Prostate gland (tissue), 2 donors: ENCODE measurements at places on chromosomes 2 and 18. TPM values are rescaled to one million over a fixed set of nuclear protein-coding genes. Genes with fewer than 3 reads are reported as not detected.

DNA sequence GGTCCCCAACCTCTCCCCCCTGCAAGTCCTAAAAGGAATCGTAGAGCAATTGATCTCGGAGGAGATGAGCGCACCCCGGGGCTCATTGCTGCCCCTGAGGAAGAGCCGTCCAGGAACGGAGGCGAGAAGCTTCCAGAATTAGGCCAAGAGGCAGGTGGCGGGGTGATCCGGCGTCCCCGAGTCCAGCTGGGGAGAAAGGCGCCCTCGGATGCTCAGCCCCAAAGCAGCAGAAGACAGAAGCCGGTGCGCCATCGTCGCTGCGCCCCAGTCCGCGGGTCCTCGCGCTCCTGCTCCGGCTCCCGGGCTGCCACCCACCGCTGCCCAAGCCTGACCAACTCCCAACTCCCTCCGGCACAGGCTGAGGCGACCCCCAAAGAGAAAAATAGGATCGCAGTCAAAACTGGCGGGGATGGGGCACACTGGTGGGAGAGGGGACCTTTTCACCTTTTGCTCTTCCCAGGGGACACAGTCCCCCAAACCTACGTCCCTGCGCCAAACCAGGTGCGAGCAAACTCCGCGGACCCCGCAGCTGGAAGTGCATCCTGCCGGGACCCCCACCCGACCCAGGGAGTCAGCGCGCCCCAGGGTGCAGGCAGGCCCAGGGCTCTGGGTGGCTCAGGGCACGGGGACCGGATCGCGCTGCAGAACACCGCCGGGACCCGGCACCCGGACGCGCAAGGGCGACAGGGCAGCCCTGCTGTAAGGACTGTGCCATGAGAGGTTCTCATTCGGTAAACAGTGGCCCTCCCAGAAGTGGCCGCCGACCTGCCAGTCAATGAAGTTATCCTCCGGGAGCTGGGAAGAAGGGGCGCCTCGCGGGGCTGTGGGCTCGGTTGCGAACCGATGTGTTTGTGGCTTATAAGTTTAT, 8.4 kb upstream of the MEIS1 start:
- no peaks in the 10 kb centered on the region for H3K36me3 ChIP-seq
- H3K4me1 ChIP-seq: no peaks in the 10 kb centered on the region
- H3K4me3 ChIP-seq: peak overlapping the region; percentile 28
- no peak for DNase-seq

DNA sequence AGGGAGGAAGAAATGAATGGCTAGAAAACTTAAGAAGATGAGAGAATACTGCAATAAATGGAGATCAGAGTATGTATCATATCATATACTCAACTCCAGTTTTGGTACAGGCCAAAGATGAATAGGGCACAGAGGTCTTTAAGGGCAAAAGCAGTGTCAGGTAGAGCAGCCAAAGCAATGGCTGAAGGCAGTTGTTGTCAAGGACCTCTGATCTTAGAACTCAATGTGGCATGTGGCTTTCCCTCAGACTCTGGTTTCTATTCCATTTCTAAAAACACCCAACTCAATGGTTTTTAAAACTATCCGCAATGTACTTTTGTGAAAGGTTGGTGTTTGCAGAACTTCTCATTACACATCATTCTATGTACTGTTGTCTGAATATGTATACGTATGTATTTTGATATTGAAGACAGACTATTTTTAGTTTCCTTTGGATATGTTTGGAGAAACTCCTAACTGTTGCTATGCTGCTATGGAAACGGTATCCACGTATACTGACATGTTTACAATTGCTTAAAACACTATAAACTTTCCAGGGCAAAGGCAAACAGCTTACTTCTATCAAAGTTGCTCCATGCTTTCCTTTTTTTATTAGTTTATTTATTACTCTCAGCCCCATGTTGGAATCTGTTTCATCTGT, 58.1 kb upstream of the PELI1 start:
- DNase-seq: peak; percentile 39
- no peaks in the 10 kb centered on the region for H3K27me3 ChIP-seq
- H3K4me3 ChIP-seq: no peak overlapping the region
- H3K36me3 ChIP-seq: no peaks in the 10 kb centered on the region
- peaks cover 11% of the 10 kb centered on the region for H3K4me1 ChIP-seq

DNA sequence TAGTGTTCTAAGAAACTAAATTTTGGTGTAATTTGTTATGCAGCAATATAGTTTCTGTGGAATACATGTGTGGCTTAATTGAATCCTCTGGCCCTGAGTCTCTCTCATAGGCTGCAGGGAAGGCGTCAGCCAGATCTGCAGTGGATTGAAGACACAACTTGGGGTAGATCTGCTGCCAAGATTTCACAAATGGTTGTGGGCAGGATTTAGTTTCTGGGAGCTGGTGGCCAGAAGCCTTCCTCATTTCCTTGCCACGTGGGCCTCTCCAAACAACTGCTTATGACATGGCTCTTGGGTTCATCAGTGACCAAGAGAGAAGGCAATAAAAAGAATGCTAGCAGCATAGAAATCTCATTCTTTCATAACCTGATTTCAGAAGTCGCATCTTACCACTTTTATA, 28.2 kb downstream of the CCDC102B start:
- H3K4me1 ChIP-seq: no peaks in the 10 kb centered on the region
- H3K36me3 ChIP-seq: no peaks in the 10 kb centered on the region
- no peak overlapping the region for H3K27ac ChIP-seq

DNA sequence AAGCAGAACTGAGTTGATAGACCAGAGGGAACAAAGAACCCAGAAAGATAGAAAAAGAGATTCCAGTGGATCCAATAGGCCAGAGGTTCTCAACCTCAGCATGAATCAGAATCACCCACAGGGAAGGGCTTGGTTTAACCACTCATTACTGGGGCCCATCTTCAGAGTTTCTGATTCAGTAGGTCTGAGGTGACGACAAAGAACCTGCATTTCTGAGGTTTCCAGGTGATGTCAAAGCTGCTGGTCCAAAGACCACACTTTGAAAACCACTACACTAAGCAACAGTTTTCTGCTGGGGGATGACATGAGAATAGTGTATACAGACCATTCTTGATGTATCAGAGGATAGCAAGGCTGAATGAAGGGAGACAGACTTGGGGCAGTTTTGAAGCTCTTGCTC, 296.9 kb upstream of the STON1 start:
- no peak for DNase-seq
- no peaks in the 10 kb centered on the region for H3K27me3 ChIP-seq
- H3K4me1 ChIP-seq: no peaks in the 10 kb centered on the region

GRCh38 chr18:34594266-34594665, 115.8 kb upstream of the DTNA start:
- no peaks in the 10 kb centered on the region for H3K36me3 ChIP-seq
- no peak for DNase-seq
- H3K27me3 ChIP-seq: no peaks in the 10 kb centered on the region
- peak overlapping the region; percentile 31 for H3K27ac ChIP-seq
- no peaks in the 10 kb centered on the region for H3K4me1 ChIP-seq

Gene ALKAL2
- total RNA-seq: 22.6 TPM

Gene PLEK
- total RNA-seq: 2.1 TPM

Gene B3GNT2
- 18.7 TPM for total RNA-seq

Gene UGT1A5
- not detected for total RNA-seq

Gene CHN1
- 7.8 TPM for total RNA-seq
